Activated CD8-positive, alpha-beta memory T cell treated with anti-CD3 and anti-CD28 coated beads for 1 hour (primary cell): ENCODE measurements at places on chromosomes 16 and 17.

DNA sequence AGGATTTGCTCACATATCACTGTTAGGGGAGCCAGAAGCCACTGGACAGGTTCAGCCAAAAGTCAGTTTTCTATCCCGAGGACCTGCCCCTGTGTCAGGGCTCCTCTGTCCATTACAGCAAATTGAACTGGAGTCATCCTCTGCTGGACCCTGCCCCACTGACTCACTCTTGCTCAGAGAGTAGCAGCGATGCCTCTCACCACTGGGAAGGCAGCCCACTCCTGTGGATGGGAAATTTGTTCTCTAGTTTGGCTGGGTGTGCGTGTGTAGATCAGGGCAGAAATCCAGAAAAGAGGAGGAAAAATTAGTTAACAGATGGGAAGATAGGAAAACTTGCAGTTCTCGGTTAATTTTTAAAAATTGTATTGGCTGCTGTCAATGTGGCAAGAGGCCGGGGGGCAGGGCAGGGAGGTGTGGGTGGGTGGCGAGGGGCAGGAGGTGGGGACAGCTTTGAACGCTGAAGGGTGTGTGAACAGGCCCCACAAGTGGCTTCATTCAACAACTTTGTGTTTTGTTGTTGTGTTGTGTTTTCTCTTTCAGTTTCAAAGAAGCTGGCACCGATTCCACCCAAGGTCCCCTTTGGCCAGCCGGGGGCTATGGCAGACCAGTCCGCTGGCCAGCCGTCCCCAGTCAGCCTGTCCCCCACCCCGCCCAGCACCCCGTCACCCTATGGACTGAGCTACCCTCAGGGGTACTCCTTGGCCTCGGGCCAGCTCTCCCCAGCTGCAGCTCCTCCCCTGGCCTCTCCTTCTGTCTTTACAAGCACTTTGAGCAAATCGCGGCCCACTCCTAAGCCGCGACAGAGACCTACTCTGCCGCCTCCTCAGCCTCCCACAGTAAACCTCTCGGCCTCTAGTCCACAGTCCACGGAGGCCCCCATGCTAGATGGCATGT, 33.6 kb downstream of the ELAC2 start:
- no peak for DNase-seq

DNA sequence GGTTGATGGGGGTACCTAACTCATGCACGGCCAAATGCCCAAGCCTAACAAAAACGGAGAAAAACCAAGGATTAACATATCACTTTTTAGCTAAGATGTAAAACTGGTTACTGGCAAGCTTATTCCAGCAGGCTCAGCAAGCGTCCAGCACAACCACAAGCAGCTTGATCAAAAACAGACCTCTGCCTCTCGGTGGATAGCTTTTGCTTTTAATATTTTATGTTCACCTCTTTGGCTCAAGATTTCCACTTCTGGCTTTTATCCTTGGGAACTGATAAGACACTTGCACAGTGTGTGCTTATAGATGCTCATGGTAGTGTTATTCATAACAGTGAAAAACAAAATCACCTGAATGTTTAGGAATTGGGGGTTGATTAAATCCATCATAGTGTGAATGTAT, 206.9 kb upstream of the CACNG5 start:
- DNase-seq = no peak

- no peak for DNase-seq
Observed at GRCh38 chr16:48487287-48487686, 102.1 kb upstream of the SIAH1 start.

- no peak for DNase-seq
Observed at GRCh38 chr17:5429191-5429887, 9.4 kb downstream of the RPAIN start.

- no peak for DNase-seq
Observed at GRCh38 chr16:89397331-89397861, 93.0 kb downstream of the ANKRD11 start.

GRCh38 chr16:58652741-58653140, 23.1 kb upstream of the CNOT1 start:
- no peak for DNase-seq

DNA sequence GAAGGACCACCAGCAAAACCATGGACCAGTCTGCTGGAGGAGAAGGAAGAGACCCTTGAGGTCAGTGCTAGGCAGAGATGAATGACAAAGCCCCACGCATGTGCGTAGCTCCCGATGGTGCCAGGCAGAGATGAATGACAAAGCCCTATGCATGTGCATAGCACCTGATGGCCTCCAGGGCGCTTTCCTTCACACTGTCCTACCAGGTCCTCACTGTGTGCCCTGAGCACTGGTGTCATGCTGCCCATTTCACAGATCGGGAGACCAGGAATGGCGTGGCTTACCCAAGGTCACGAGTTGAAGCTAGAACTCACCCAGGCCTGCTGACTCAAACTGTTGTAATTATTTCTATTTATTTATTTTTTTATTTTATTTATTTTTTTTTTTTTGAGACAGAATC, 149.6 kb downstream of the KATNIP start:
- DNase-seq = no peak

DNA sequence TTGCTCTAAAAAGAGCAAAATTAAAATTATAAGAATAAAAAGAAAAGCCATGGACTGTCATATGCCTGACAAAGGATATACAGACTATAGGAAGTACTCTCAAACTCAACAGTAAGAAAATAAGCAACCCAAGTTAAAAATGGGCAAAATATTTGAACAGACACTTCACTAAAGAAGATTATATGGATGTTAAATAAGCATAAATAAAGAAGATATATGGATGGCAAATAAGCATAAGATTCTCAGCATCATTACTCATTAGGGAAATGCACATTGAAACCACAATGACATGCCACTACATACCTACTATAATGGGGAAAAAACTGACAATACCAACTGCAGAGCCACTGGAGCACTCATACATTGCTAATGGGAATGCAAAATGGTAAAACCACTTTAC, 14.9 kb upstream of the BEAN1 start:
- no peak for DNase-seq

DNA sequence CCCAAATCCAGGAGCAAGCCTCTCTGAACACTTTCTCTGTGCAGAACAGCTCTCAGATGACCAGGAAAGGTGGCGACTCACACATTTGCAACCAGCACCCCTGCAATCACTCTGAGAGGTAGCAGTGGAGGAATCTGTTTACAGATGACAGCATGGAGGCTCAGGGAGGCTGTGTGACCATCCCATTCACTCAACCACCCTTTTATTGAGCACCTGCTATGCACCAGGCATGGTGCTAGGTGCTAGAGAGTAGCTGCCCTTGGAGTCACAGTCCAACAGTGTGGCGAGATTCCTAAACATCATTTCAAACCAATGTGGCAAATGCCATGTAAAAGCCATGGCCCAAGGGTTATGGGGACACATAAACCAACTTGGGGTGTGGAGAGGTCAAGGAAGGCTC, 1.5 kb upstream of the ITGB4 start:
- no peak for DNase-seq

GRCh38 chr16:13630374-13630773, 289.6 kb upstream of the ERCC4 start:
- no peak for DNase-seq

- no peak for DNase-seq
Observed at GRCh38 chr16:12740986-12741610, 62.6 kb downstream of the CPPED1 start.

DNA sequence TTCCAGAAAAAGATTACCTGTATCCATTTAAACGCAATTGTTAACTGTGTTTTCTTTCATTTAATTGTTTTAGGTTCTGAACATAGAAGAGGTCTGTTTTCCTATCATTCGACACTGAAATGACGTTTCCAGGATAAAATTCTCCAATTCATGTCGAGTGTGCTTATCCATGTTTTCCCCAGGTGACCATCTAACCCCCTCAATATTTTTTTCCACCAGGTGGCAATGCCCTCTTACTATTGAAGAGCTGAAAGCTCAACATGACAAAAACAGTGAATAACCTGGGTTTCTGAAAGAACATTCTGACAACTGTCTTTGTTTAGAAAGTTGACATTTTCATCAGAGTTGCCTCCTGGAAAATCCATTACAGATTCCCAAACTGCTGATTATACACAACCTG, 948.7 kb downstream of the KCNJ2 start:
- DNase-seq = no peak

DNA sequence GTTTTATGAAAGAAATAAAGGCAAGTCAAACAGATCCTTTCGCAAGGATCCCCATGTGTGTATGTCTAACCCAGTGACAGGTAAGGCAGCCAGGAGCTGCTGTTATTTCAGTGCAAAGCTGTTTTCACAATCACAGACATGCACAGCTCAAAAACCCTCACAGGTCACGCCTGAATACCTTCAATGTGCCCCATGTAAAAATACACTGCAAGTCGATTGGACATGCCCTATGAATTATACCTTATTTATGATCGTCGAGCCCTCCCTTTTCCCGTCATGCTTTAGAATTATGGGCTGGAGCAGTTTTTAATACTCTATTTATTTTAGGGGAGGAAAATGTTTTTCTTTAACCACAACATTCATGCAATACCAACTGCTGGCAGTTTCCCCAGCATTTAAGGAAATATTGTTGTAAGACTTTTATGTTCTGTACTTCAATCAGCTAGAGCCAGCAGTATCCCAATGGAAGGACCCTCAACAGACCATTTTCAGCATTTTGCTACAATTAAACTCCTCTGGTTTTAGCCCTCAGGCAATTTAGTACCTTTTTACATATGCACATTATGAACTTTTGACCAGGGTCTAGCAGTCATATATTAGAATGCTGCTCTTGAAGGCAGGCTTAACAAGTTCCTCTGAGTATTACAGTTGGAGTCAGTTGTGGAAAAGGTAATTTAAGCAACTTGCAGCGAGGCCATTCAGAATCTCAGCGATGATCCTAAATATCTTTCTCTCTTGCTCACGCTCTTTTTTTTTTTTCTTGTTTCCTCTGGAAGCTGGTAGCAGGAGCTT, 362.2 kb downstream of the WWOX start:
- DNase-seq = no peak

- DNase-seq = no peak
Observed at GRCh38 chr17:1592751-1593629, 30.4 kb upstream of the PITPNA start.

GRCh38 chr16:84979516-84979915, 31.8 kb downstream of the ZDHHC7 start:
- no peak for DNase-seq

- DNase-seq = no peak
Observed at GRCh38 chr17:30393491-30393890, 14.8 kb downstream of the CPD start.

DNA sequence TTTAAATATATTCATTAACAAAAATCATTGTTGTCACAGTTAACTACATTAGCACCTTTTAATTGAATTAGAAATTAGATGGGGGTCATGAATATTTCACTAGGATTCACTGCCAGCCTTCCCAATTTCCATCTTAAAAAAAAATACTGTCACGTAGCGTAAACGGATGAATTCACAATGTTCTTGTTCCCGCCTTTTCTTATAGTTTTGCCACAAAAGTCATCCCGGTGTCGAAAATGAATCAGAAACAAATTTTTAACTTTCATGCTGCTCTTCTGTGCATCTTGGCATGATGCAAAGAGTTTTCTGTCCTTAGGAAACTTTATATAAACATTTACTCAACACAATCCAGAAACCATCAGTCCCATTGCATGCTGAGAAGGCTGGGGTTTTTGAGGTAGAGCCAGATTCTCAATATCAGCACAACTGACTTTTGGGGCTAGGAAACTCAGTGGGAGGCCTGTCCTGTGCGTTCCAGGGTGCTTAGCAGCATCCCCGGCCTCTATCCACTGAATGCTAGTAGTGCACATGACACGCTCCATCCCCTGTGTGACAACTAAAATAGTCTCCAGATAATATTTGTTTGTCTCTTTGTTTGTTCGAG, 252.9 kb upstream of the XYLT1 start:
- DNase-seq = no peak

DNA sequence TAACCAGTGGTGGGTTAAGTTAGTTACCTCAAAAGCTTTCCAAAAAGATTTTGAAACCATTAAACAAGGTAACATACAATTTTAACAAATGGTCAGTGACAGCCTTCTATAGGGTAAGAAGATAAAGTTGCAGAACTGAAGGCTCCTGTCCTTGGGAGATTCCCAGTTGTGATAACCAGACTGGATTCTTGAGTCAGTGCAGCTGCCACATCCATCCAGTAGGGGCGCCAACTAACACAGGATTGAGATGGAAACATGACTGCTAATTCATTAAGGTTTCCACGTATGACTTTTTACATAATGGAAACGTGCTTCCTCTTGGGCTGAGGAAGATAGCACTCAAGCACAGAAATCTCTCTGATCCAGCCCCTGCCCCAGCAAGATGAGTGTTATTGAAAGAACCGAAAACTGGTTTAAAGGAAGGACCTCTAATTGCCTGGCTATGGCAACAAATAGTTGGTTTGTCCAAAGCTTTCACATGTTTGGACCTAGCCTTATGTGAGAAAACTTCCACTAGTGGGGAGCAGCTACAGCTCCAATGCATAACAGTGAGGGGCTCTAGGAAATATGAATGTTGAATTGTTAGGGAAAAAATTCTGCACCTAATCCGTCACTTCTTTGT, 269.8 kb upstream of the MYOCD start:
- DNase-seq = no peak

GRCh38 chr17:909642-910323, 69.8 kb downstream of the NXN start:
- DNase-seq = no peak

- no peak for DNase-seq
Observed at GRCh38 chr17:36212966-36213365, 2.1 kb downstream of the CCL4L2 start.

DNA sequence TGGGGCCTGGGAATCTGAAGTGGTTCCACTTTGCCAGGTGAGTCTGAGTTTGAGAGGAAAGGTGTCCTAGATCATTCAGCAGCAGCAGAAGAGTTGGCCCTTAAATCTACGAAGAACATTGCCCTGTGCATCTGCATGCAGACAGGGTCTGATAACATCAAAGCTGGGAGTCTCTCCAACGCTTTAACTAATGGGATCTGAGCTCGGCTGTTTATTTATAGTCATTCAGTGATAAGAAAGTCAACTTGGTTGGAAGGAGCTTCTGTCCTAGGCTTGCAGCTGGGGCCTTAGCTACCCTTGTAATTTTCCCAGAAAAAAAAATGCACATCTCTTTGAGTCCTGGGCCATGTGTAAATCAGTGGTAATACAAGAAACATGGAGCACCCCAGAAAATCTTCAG, 418.0 kb upstream of the HSBP1 start:
- no peak for DNase-seq

GRCh38 chr17:28889996-28890395, 7.5 kb downstream of the FLOT2 start:
- no peak for DNase-seq

DNA sequence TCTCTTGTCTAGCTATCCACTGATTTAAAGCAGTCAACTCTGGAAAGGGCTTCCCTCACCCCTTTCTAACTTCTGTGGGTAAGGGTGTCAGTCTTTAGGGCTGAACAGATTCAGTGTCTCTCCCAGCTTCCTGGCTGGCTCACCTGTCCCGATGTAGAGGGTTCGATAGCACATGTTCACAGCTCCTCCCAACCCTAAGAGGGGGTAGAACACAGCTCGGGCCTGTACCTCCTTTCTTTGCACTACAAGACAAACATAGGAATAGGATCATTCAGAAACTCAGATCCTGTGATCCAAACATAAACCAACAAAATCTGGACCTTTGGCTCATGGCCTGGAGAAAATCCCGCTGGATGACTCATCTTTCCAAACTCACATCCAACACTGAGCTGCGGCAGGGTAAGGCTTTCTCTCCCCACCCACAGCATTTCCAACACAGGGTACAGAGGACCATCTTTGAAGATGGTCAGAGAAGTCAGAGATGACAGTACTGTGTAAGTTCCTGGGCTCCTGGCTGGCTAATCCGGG, 5.8 kb upstream of the DHRS13 start:
- DNase-seq = no peak
